SIG-M5 (cell line): ENCODE measurements at places on chromosomes 11 and 22.

DNA sequence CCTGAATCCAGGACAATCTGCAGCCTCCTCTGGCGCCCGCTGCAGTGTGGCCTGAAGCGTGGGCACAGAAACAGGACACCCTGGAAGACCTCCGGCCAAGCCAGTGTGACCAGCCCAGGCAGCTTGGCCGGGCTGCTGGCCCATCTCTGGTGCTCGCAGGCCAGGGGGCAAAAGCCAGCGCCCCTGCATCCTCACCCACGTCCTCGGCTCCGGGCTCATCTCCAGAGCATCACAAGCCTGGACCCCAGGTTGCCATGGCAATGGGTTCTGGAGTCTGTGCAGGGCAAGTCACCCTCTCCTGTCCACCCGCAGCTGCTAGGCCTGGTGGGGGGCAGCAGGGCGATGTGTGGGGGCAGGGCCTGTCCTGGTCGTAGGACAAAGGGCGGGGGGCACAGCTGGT is 9.3 kb upstream of the PDGFB start:
- DNase-seq, result no peak

DNA sequence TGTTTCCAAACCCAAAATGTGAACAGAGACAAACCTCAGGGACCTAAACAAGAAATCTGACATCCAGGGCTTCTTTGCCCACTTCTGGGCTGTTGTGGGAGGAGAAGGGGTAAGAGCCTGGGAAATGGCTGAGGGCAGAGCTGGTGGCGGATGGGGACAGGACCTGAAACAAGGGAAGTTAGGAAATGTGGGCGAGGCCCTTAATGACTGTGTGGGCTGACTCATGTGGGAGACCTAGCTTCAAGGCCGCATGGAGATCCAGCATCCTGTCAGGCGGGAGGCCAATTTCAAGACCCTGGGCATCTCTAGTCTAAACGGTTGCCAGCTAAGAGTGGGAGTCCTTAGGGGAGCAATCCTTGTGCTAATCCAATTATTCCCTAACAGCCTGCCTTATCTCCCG is 2.1 kb upstream of the OAF start:
- peak; percentile 42 for DNase-seq

DNA sequence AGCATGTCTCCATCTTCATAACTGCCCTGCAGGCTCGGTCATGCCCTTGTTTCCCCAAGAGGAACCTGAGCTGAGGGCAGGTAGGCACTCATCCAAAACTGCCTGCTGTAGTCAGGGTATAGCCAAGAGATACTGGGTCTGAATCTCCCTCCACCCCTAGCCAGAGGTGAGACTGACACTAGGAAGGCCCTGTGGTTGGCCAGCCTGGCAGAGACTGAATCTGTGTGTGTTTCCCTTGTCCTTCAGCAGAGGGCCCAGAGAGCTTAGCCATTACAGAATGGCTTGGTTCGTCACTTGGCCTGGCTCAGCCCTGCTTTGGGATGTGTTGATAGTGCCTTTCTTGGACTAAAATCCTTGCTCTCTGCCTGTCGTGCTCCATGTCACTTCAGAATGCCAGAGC is 79.3 kb upstream of the SUSD2 start:
- no peak for DNase-seq

GRCh38 chr11:71171576-71171975 is 80.8 kb downstream of the SHANK2 start:
- no peak for DNase-seq

- no peak for DNase-seq
These were observed 133.0 kb upstream of the C11orf58 start for GRCh38 chr11:16605389-16605893.

- no peak for DNase-seq
These were observed 12.4 kb upstream of the PRRG4 start for GRCh38 chr11:32817181-32817851.

- DNase-seq, result no peak
These were observed 56.2 kb downstream of the TNRC6B start for GRCh38 chr22:40233886-40234285.

DNA sequence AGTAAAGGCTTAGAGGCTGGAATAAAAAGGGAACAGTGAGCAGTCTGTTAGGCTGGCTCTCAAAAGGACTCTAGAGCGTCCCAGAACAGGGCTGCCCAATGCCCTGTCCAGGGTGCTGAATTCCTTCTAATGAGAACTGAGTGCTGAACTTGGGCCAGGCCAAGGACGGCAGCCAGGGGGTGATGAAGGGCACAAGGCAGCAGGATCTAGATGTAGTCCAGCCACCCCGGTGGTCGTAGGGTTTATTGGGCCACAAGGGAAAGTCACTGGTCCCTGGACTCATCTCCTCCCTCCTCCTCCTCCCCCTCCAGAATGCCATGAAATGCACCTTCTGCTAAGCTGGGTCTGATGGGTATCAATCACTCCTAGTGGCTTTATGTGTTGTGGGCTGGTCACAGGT is 19.2 kb downstream of the NPTXR start:
- DNase-seq, result peak; percentile 15
